ENCODE measurements at places on chromosomes 1 and 21.

DNA sequence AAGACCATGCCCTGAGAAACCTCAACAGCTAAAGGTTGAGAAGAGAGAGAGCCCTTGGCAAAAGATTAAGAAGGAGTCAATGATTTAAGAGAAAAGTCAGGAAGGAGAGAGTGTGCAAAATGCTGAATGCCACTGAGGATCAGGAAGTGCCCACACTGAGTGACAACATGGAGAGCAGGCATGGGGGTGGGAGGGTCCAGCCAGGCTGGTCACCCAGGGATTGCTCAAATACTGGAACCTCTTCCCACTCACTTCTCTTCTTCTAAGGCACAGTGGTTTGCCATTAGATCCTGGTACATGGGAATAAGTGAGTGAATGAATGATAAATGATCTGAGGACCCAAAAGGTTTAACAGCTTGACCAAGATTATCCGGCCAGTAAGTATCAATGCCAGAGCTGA is 11.1 kb downstream of the PRR9 start:
- DNase-seq = no peak

DNA sequence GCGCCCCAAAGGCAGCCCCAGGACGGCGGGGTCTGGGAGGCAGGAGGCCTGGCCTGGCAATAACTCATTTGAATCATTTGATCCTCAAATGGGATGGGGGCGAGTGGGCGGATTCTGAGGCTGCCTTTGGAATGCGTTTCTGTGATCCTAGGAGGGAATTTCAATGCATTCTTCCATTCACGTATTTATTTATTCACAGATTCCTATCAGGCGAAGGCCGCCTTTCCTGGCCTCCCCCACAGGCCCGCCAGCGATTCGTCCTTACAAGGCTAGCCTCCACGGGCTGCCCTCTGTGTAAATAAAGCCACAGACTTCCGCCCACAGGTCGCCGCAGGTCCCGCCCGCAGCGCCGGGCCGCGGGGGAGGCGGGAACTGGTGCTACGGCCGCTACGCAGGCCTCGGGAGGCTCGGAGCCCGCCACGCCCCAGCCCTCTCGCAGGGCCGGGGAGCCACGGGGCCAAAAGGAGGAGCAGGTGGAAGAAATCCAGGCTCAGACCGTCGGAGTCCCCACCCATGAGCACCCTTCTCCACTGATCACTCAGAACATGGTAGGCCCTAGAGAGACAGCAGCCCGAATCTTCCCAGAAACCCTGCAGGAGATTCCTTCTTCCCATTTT is 31.3 kb upstream of the JUN start:
- DNase-seq = peak; percentile 51

- DNase-seq = no peak
Observed at GRCh38 chr21:35034203-35034926, 14.7 kb downstream of the RUNX1 start.

DNA sequence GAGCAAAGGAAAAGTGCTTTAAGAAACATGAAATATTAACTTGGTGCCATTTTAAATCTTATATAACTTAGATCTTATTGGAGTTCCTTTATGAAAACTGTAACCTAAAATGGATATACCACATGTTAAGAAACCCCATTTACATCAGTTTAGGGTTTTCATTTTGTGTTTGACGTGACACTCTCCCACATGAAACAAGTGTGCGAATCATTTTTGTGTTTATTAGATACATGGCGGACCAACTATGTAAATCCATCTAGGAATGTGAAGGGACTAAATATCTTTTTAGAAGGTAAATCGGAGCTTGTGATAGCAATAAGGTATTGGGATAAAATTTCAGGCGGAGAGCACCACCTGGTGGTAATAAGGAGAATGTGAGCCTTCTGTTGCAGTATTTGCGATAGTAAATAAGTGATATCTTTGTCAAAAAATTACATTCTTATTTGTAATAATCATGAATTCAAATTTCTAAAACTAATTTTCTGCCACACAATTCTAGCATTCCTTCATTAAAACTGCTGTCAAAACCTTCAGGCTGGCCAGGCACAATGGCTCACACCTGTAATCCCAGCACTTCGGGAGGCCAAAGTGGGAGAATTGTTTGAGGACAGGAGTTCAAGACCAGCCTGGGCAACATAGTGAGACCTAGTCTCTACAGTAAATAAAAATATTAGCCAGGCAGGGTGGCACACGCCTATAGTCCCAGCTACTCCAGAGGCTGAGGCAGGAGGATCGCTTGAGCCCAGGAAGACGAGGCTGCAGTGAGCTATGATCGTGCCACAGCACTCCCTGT is 31.3 kb downstream of the SMAP2 start:
- DNase-seq = no peak
